ENCODE measurements at places on chromosomes 12 and 14. TPM values are rescaled to one million over a fixed set of nuclear protein-coding genes. Genes with fewer than 3 reads are reported as not detected.
A peak's percentile ranks its signal among the peaks of the same experiment; 100 is the strongest.

- H3K27me3 ChIP-seq, result peaks cover 66% of the 10 kb centered on the region
- peak overlapping the region; percentile 17 for H3K4me3 ChIP-seq
- H3K27ac ChIP-seq, result no peak overlapping the region
- H3K4me1 ChIP-seq, result no peaks in the 10 kb centered on the region
- no peak for DNase-seq
These were observed 201.2 kb downstream of the TTC8 start for GRCh38 chr14:89025561-89026236.

GRCh38 chr12:4738541-4738940 lies 18.3 kb downstream of the GALNT8 start:
- H3K36me3 ChIP-seq, result no peaks in the 10 kb centered on the region
- H3K4me3 ChIP-seq, result no peak overlapping the region
- H3K4me1 ChIP-seq, result no peaks in the 10 kb centered on the region
- DNase-seq, result no peak
- H3K27me3 ChIP-seq, result peaks cover 3% of the 10 kb centered on the region

- H3K27me3 ChIP-seq, result peaks cover 14% of the 10 kb centered on the region
- H3K4me1 ChIP-seq, result peaks cover 7% of the 10 kb centered on the region
- no peaks in the 10 kb centered on the region for H3K36me3 ChIP-seq
- no peak overlapping the region for H3K27ac ChIP-seq
These were observed 38.3 kb upstream of the LTA4H start for GRCh38 chr12:96073346-96074330.

DNA sequence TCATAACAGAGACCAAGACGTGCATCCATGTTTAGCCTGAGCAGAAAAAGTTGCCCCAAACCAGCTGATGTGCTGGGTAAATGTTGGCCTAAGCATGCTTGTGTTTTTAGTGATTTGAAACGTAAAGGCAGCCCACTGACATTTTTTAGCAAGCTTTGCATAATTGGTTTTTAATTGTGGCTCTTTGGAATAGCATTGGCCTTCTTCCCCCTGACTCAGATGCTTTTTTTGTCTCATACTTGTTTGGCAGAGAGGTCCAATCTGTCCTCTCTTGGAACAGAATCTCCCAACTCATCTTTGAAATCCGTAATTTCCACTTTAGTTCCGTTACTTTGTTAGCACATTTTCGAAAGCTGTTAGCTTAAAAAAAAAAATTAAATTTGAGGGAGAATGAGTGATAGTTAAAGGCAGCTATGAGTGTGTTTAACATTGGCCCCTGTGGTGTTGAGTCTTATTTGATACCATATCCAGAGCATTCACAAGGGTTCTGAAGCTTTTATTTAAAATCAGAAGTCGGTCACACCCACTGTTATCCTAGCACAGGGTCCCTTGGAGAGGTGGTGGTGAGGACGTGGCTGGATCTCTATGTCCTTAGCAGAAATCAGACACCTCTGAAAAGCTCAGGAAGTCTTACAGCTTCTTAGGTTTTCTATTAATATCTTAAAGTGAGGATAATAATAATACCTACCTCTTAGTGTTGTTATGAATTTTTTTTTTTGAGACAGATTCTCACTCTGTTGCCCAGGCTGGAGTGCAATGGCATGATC lies 15.6 kb downstream of the JDP2 start:
- H3K27me3 ChIP-seq, result no peaks in the 10 kb centered on the region
- no peak overlapping the region for H3K27ac ChIP-seq
- H3K36me3 ChIP-seq, result peaks cover 55% of the 10 kb centered on the region
- H3K4me1 ChIP-seq, result peaks cover 46% of the 10 kb centered on the region
- H3K4me3 ChIP-seq, result no peak overlapping the region
- DNase-seq, result no peak

GRCh38 chr12:12020762-12021161 lies 50.0 kb upstream of the BCL2L14 start:
- no peak overlapping the region for H3K4me3 ChIP-seq
- H3K4me1 ChIP-seq, result peaks cover 19% of the 10 kb centered on the region
- H3K27ac ChIP-seq, result no peak overlapping the region
- DNase-seq, result no peak

DNA sequence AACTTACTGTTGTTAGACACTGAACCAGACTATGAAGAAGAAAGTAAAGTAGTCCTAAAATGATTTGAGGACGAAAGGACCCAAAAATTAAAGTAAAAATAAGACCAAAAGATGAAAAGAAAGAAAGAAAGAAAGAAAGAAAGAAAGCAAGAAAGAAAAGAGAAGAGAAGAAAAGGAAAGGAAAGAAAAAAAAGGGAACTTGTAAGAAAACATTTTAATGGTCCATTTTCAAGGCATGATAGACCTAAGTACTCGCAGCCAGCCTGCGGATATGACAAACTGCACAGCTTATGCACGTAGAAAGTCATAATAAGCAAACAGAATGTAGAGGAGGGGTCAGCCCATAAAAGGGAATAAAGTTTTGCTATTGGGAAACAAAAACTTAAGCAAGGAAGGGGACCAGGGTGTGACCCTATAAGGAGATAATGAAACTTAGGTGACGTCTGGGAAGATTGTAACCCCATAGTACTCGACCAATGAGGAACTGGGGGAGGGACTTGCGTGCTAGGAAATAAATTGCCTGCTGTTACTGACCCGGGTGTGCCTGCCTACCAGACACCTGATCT lies 59.7 kb downstream of the APOBEC1 start:
- no peak overlapping the region for H3K4me3 ChIP-seq
- no peak for DNase-seq
- peaks cover 6% of the 10 kb centered on the region for H3K27me3 ChIP-seq
- H3K27ac ChIP-seq, result no peak overlapping the region
- no peaks in the 10 kb centered on the region for H3K4me1 ChIP-seq

DNA sequence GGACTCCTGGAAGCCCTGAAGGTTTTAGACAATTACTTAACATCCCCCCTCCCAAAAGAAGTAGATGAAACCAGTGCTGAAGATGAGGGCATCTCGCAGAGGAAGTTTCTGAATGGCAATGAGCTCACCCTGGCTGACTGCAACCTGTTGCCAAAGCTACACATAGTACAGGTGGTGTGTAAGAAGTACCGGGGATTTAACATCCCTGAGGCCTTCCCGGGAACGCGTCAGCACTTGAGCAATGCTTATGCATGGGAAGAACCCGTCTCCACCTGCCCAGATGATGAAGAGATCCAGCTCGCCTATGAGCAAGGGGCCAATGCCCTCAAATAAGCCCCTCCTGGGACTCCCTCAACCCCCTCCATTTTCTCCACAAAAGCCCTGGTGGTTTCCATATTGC lies 10.6 kb upstream of the SPPL3 start:
- peaks cover 6% of the 10 kb centered on the region for H3K27me3 ChIP-seq
- no peak overlapping the region for H3K4me3 ChIP-seq
- H3K4me1 ChIP-seq, result no peaks in the 10 kb centered on the region
- no peak overlapping the region for H3K27ac ChIP-seq
- DNase-seq, result no peak

DNA sequence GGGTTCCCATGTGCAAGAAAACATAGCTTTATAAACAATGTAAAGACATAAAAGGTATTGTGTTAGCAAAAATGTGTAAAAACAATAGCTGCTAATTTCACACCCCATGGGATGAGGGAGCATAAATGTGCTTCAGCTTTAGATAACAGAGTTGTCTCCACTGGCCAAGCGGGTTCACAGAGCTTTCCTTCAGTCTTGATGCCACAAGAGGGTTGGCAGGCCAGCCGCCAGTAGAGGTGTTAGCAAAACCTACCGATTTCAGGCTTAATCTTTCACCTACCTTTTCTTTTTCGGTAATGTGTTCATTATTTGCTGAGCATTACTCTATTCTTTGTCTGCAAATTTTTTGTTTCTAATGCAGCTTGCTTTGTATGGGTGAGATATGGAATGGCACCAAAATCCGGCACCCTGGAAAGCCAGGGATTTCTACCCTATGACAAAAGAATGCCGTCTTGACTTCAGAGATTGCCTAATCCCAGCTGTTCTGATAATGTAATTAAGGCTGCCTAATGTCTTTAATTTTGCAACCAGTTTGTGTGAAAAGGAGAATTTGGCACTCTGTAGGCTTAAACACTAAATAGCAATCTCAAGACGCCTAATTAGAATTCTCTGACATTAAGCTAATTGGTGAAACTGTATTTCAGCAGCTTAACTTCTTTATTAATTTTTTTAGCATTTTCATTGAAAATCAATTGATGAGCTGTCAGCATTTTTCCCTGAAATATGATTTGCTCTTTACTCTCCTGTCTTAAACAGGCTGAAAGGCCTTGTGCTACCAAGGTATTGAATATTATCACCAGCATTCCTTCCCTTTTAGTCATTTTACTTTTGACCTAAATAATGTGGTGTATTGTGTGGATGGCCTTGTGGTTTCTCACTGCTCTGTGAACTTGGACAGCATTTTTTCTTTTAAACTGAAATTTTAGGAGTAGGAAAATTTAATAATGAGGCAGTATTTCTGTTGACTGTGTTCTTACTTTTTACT lies 60.7 kb downstream of the POLR3B start:
- peaks cover 23% of the 10 kb centered on the region for H3K36me3 ChIP-seq
- H3K27me3 ChIP-seq, result no peaks in the 10 kb centered on the region
- H3K27ac ChIP-seq, result peak overlapping the region; percentile 27
- H3K4me3 ChIP-seq, result no peak overlapping the region

DNA sequence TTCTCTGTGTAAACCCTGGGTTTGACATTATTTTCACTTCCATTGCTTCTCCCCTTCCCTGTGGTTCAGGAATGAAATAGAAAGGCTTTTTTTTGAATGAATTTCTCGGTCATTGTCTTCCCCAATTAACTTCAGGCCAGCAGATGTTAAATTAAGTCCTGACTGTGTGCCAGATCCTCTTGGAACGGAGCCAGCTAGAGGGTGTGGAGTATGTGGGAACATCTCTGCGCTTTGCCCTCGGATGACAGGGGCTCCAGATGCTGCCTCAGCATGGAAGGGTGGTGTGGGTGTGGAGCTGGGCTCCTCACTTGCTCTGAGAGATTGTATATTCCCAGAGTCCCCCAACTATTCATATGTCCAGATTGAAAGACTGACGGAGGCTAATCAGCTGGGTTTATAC lies 13.1 kb downstream of the KRT85 start:
- no peaks in the 10 kb centered on the region for H3K36me3 ChIP-seq
- peaks cover 16% of the 10 kb centered on the region for H3K4me1 ChIP-seq
- H3K27me3 ChIP-seq, result peaks cover 42% of the 10 kb centered on the region
- peak; percentile 68 for DNase-seq

DNA sequence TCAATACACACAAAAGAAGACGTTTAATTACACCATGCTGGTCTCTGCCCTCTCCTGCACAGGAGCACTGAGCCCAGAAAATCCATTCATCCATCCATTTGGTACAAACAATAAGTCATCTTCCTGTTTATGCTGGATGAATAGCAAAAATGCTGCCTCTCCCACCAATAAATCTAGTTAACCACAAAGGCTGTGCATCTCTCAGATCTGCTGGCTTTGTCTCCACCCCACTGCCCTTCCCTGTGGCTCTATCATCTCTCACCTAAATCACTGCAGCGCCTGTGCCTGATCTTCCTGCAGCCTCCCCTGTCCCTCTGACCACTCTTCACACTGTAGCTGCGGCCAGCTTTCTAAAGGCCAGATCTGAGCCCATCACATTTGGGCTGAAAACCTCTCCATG lies 72.9 kb upstream of the DDX11 start:
- no peak overlapping the region for H3K27ac ChIP-seq
- H3K4me3 ChIP-seq, result no peak overlapping the region
- peaks cover 28% of the 10 kb centered on the region for H3K27me3 ChIP-seq
- peaks cover 14% of the 10 kb centered on the region for H3K4me1 ChIP-seq

- H3K4me3 ChIP-seq, result no peak overlapping the region
- H3K36me3 ChIP-seq, result no peaks in the 10 kb centered on the region
- DNase-seq, result no peak
- no peaks in the 10 kb centered on the region for H3K27me3 ChIP-seq
These were observed 201.1 kb downstream of the ZFP36L1 start for GRCh38 chr14:68591786-68592185.

DNA sequence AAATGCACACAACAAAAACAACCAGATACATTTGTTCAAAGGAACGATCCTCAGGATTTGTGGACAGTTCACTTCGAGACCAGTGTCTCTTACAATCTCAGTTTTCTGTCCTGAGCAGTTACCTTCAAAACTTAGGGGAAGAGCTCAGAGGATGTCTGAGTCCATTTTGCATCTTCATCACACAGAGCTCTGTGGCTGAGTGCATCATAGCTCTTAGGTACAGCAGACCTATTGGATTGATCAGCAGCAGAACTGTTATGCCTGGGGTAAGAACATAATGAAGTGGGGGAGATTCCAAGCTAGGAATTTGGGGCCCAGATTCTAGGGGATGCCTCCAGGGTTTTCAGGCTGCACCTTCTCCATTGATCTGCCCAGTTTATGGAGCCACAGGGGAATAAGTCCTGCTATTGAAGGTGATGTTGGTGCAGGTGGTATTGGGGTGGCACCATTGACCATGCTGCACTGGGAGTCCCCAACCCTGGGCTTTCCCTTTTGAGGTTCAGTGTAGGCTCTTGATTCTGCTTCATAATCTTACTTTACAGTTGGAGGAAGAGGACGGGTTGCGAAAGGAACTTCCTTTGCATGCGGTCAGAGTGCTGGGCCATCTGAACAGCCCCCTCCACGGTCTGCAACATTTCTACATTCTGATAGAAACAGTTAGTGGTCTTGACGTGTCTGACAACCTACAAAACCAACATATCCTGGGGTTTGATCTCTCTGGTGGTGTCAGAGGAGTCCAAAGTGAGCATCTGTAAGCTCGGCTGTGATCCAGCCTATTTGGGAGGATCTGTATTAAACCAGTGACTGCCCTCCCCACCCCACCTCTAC lies 112.8 kb downstream of the CHST11 start:
- H3K27ac ChIP-seq, result no peak overlapping the region
- H3K4me3 ChIP-seq, result no peak overlapping the region
- no peaks in the 10 kb centered on the region for H3K27me3 ChIP-seq
- DNase-seq, result no peak
- peaks cover 3% of the 10 kb centered on the region for H3K36me3 ChIP-seq

GRCh38 chr14:81414123-81414522 lies 14.0 kb upstream of the STON2 start:
- no peaks in the 10 kb centered on the region for H3K4me1 ChIP-seq
- no peak overlapping the region for H3K4me3 ChIP-seq
- no peak overlapping the region for H3K27ac ChIP-seq

Gene NRL
- total RNA-seq, result 1.2 TPM

Gene AKAP3
- total RNA-seq, result 1.1 TPM

Gene PUS1
- total RNA-seq, result 19.5 TPM

Gene DPY19L2
- total RNA-seq, result 13.9 TPM

Gene NPFF
- not detected for total RNA-seq

Gene ANO2
- 0.89 TPM for total RNA-seq

Measured in osteocyte (in vitro differentiated cells).